Left cardiac atrium (tissue), 4 donors: ENCODE measurements at places on chromosomes 6 and 20.

DNA sequence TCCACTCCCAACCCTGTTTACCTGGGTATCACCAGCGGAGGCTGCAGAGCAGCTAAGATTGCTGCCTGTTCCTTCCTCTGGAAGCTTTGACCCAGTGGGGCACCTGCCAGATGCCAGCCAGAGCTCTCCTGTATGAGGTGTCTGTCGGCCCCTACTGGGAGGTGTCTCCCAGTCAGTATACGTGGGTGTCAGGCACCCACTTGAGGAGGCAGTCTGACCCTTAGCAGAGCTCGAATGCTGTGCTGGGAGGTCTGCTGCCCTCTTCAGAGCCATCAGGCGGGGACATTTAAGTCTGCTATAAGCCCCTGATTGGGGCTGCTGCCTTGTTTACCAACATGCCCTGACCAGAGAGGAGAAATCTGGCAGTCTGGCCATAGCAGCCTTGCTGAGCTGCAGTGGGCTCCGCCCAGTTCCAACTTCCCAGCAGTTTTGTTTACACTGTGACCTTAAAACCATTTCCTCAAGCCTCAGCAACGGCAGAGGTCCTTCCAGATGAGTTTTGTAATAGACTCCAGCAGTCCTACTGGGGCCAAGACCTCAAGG lies 2.8 kb downstream of the RAET1E start:
- peak; percentile 76 for DNase-seq

DNA sequence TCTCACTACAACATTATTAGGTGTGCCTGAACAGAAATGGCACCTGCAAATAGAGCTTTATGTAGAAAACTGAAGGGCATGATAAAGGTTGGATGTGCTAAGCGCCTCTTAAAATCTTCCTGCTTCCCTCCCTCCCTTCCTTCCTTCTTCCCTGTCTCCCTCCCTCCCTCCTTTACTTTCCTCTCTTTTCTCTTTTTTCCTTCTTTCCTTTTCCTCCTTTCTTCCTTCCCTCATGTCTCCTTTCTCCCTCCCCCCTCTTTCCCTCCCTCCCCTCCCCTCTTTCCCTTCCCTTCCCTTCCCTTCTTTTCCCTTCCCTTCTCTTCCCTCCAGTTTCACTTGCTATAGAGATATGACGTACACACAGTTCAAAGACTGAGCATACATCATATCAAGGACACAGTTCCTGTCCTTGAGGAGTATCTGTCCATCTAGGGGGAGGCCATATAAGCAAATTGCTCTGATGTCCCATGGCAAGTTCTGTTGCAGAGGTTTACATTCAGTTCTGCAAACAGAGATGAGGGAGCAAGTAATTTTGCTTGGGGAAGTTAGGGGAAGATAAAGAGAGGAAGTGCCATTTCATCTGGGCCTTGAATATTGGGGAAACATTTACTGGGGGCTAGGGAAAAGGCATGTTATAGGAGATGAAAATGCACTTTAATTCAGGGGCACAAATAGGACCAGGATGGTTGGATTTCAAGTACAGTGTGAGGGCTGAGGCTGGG lies 79.0 kb upstream of the EEF1E1 start:
- no peak for DNase-seq

DNA sequence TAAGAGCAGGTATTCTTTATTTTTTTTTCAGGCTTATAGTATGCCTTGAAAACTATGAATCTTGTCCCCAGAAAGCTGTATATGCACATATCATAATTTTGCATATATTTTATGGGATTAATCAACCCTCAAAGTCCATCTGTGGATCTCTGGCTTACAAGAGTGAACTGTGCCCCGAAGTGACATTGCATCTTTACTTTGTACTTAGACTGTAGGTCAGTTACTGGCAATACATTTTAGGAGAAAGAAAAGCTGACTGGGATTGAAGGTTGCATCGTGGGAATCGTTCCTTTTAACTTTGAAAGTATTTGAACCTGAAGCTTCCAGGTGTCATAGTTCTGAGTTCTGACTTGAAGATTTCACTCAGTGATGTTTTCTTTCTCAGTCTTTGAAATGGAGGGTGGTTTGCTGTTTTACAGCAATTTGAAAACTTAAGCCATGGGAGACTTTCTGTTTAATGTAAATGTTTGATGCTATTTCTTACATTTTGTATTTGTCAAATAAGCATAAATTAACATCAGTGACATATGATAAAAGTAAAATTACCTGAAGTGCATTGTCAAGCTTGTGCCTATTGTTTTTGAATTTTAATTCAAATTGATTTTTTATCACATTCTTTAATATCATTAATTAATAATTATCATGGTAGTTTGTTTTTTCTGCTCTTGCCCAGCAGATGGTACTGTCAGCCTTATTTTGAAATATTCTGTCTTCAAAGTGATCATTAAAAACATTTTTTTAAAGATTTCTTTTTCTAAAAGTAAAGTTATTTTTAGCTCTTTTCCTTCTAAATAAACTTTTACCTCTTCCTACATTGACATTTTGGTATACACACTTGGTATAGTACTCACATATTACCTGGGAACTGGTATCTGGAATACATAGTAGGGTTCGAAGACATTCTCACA lies 29.0 kb downstream of the L3MBTL3 start:
- no peak for DNase-seq

- DNase-seq: no peak
Observed at GRCh38 chr20:60078351-60079250, 120.4 kb downstream of the CDH26 start.

GRCh38 chr6:36978421-36979346 lies 7.3 kb downstream of the MTCH1 start:
- no peak for DNase-seq

GRCh38 chr6:104855507-104855906 lies 4.2 kb downstream of the HACE1 start:
- no peak for DNase-seq
